ENCODE measurements at places on chromosomes 1 and 21. TPM values are rescaled to one million over a fixed set of nuclear protein-coding genes. Genes with fewer than 3 reads are reported as not detected.

Gene SPAG17
- total RNA-seq, result not detected

Gene OPTC
- not detected for total RNA-seq

Gene NHLH1
- not detected for total RNA-seq

Gene OR2L3
- not detected for total RNA-seq

Gene SGIP1
- total RNA-seq, result under 0.01 TPM

Gene PAPPA2
- total RNA-seq, result under 0.01 TPM

Gene RGS18
- not detected for total RNA-seq

Gene NUP210L
- total RNA-seq, result not detected

Gene SLC1A7
- not detected for total RNA-seq

Gene SLC25A34
- total RNA-seq, result 0.12 TPM

Gene CD34
- 0.96 TPM for total RNA-seq

Gene PTPN7
- total RNA-seq, result not detected

Gene CLCA4
- not detected for total RNA-seq

Gene PGBD5
- total RNA-seq, result 0.10 TPM

Gene MRPS14
- total RNA-seq, result 43.1 TPM

Gene HMGB4
- not detected for total RNA-seq

Gene C1orf94
- 0.68 TPM for total RNA-seq

Gene ADGRL2
- not detected for total RNA-seq

Gene ADPRS
- total RNA-seq, result 53.9 TPM

Gene AMY1B
- total RNA-seq, result not detected

Gene GJA4
- not detected for total RNA-seq

Gene DNAJC8
- 108 TPM for total RNA-seq

All from RPMI7951 (cell line).